Stimulated activated CD4-positive, alpha-beta T cell treated with anti-CD3 and anti-CD28 coated beads, TNF-alpha, amount 100 ng/mL, for 1 hour (primary cell): ENCODE measurements at places on chromosomes 4 and X.

- DNase-seq, result no peak
Observed at GRCh38 chr4:159239629-159240028, 136.8 kb downstream of the RAPGEF2 start.

DNA sequence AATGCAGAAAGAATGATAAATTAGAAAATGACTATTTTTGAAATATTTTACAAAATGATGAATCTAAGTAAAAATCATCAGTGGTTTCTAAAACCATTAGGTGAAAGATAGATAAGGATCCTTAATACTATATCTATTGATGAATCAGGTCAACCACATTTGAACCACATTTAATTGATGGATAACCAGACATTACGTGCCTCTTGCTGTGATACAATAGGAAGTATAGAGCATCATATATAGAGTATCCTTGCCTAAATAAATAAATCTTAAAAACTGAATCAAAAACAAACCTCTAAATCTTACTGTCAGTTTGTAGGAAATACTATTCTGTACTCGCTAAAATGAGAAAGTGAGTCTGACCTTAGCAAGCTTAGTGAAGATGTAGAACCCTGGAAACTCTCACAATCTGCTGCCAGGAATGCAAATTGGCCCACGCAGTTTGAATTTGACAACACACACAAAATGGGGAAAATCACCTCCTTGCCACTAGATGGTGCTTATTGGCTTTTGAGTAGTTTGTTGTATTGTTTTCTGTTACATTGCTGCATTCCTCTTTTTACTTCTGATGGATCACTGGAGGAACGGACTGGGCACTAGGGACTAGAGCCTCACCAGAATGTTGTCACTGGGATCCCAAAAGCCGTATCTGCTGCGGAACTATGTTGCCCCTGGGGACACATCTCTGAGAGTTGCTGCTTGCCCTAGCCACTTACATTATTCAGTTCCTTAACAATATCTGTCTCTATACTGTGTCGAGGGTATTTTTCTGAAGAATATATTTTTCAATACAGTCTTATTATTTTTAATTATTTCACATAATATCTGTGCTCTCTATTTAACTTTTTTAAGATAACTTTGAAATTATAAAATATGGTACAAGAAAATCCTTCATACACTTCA lies 25.4 kb upstream of the SLAIN2 start:
- DNase-seq, result no peak

DNA sequence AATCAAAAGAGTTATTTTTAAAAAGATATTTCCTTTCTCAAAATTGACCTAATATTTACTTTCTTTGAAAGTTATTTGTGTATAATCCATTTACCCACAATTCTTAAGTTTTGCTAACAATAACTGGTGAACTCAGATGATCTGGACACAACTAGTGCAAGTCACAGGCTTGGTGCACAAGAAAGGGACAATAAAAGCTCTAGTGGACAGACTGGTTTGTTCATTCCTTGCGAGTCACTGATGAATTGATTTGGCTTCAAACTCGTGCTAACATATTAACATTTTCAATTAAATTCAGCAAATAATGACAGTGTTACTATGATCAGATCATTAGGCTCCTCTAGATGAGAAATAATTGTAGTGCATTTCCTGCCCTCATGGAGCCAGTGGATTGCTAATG lies 169.2 kb downstream of the BMPR1B start:
- no peak for DNase-seq

DNA sequence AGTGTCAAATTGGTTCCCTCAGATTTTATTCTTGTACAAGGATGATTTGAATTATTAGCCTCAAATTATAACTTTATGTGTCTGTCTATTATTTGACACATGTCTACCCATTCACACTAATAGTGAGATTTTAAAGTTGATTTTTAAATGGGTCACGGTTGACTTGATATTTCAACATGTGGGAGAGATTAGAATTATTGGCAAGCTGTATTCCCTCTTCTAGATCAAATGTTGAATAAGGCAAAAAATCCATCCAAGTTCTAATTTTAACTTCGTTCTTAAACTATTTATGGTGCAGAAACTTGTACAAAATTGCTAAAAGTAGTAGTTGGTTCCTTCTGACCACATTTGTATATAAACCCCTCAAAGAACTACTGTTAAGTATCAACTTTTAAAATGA lies 1498.0 kb downstream of the STIM2 start:
- DNase-seq, result no peak

DNA sequence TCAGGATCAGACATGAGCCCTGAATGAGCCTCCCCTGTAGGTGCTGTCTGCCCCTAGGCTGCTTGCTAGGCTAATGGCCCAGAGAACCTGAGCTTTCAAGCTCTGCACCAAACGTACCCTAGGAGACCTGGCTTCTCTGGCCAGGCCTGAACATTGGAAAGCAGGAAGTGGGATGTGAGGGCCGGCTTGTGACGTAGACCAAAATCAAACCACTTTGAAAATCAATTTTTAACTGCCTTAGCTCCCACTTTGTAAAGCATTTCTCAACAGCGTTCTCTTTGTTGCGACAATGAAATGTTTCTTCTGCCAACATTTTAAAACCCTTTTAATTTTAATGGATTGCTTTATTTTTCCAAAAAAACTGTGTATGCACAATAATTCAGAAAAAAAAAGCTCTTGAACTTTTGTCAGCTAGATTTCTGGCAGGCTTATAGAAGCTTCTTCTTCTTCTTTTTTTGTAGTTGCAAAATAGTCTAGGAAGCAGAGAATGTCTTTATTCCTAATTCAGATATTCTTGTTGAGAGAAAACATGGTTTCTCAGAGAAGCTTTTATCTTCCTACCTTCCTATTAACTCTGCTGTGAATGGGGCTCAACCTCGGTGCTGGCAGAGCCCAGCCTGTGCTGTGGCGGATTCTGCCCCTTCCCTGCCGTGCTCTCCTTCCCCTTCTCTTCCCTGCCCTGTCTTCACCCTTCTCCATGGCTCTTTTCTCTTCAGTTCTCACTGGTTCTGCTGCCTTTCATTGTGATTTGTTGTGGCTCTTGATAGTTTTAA lies 145.2 kb upstream of the SFRP2 start:
- DNase-seq, result no peak

DNA sequence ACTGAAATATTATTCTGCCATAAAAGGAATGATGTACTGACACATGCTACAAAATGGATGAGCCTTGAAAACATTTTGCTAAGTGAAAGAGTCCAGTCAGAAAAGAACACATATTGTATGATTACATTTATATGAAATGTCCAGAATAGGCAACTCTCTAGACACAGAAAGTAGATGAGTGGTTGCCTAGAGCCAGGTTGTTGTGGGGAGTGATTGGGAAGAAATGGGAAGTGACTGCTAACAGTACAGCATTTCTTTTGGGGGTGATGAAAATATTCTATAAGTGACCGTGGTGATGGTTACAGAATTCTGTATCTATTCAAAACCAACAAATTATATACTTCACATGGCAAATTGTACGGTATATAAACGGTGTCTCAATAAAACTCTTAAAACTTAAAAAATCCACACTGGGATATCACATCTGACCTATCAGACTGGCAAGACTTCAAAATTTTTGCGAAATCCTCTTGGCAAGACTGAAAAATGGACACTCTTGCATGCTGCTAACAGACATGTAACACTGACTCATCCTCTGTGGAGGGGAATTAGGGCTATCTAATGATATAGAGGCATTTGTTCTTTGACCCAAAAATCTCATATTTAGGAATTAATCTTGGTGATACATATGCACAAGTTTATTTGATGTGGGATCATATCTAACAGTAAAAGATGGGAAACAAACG lies 71.8 kb downstream of the FAM13A start:
- no peak for DNase-seq

- no peak for DNase-seq
Observed at GRCh38 chr4:53694666-53695065, 103.4 kb upstream of the LNX1 start.

DNA sequence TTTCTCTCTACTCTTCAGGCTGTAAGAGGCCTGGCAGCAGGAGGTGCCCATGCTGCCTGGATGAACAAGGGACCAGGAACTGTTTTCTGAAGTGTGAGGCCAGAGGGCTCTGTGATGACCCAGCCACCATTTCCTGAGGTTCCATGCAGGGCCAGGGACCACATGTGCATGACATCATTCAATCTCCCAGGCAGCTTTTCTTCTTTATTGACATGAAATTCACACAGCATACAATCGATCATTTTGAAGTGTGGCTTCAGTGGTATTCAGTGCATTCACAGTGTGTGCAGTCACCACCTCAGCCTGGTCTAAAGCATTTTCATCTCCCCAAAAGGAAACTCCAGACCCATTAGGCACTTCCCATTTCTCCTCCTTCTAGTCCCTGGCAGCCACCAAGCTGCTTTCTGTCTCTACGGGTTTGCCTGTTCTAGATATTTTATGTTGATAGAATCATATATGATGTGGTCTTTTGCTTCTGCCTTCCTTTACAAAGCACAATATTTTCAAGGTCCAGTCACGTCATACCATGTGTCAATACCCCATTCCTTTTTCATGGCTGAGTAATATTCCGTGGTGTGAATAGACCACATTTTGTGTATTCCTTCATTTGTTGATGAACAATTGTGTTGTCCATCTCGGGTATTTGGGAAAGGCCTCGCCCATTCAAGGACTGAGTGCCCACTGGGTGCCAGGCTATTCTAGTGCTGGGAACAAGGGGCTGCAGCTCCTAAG lies 93.1 kb downstream of the PSAPL1 start:
- DNase-seq, result no peak

- DNase-seq, result no peak
Observed at GRCh38 chr4:84151574-84151973, 347.5 kb downstream of the NKX6-1 start.

- no peak for DNase-seq
Observed at GRCh38 chr4:105710012-105710600, 1.5 kb downstream of the GSTCD start.

DNA sequence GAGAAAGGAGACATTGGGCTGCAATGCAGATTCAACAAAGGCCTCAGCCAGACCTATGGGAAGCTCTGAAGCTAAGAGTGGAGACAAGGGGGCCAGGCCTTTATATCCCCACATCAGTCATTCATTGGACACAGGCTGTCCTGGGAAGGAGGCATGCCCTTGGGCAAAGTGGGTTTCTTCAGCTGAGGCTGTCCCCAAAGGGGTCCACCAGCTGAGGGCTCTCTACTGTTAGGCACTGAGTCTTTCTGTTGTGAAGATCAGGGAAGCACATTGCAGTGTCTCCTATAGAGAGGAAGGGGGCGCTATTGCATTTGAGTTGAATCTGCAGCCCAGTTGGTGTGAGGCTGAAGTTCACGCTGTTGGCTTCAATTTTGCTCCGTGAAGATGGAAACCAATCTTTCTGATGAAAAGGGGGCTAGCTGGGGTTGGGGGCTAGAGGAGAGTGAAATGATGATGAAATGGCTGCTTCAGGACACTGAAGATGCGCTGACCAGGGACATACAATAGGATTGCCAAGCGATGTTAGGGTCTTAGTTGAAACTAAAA lies 48.0 kb downstream of the SLC25A5 start:
- peak; percentile 18 for DNase-seq

DNA sequence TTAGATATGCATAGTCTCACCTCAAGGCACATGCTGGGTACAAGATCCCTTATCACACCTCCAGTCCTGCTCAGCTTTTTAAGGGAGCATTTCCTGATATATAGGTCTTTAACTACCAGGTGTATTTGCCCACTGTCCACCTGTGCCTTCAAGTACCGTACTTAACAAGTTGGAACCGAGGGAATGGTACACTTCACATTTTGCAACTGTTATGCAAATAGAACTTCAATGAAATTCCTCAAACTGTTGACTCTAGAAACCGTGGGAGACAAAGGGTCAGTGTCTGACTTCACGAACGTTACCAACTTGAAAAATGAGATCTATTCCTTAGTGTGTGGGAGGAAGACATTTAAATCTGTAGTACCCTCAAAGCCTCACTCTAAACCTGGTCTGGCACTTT lies 5.2 kb downstream of the TRIM2 start:
- DNase-seq, result no peak

DNA sequence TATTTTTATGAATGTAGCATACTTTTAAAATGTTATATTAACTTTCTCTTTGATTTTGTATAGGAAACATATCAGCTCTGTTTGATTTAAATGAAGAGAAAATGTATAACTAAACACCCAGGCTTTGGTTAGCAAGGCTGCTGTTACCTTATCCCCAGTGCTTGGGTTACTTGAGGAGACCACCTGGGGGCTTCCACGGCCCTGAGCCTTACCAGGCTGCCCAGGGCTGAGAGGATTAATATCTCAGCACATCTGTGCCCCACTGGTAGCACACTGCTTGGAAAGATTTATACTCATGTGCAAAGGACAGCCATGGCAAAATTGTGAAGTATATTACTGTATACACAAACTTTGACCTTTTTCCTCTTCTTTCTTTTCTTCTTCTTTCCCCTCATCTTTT lies 752.9 kb downstream of the RAPGEF2 start:
- DNase-seq, result no peak

GRCh38 chrX:67697452-67697851 lies 153.6 kb downstream of the AR start:
- no peak for DNase-seq

DNA sequence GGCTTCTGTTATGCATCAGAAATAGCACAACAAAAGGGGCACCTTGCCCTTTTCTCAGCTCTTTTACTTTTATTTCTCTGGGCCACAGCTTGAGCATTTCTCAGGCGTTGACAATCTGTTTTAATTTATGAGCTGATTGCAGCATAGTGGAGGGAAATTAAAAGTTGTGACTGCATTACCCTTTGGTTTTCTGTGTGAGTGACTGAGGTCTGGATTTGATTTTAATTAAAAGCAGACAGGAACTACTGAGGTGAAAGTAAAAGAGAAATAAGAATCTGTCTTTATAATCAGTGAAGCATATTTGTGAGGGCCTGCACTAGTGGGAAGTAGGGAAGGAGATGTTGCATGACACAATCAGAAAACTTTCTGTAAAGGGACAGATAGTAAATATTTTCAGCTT lies 43.4 kb upstream of the GEMIN8 start:
- no peak for DNase-seq

DNA sequence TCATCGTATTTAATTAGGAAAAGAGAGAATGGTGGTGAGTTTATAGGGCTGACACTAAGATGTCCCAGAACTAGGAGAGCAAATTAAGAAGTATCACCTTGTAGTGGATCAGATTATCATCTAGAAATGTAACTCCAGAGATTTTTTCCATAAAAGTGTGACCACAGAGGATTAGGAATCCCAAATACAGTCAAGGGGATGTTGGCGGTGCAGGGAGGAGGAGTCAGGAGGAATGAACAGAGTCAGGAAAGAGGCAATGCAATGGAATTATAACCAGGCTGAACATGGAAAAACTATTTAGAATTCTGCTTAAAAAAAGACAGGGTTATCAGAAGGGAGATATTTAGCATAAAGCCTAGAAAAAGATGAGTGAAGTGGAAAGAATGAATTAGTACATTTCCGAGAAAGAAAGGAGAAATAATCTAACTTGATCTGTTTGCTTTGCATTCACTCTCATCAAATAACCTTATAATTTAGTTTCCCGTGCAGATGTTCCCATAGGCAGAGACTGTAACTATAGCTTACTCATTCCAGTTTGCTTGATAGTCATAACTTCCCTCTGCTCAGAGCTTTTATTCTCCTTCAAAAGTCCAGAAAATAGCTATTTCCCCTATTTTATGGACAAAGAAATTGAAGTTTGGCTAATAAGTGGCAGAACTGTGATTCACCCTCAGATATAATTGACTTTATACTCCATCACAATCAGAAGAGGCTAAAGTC lies 56.4 kb downstream of the SCFD2 start:
- DNase-seq, result no peak
